ENCODE measurements at places on chromosomes 11 and 22.

- DNase-seq = no peak
Observed at GRCh38 chr11:125979511-125979910, 33.7 kb downstream of the VSIG10L2 start.

- DNase-seq = no peak
Observed at GRCh38 chr11:62445314-62445740, 26.5 kb downstream of the SCGB1A1 start.

- DNase-seq = no peak
Observed at GRCh38 chr11:87101956-87102580, 64.3 kb downstream of the TMEM135 start.

DNA sequence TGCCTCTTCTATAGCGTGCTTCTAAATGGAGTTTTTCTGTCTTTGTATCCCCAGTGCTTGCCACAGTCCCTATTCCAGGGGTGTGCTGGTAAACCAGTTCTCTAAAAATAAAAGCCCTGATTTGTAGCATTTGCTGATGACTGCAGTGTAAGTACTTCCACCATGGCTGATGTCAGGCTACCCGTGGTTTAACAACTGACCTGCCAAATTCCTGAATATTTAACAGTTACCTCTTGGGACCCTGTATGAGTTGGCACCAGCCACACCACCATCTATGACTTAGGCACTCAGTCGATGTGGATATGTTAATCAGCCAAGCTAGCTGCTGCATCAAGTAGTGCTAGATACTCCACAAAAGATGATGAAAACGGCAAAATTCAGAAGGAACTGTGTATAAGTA, 94.0 kb upstream of the MTNR1B start:
- no peak for DNase-seq

- no peak for DNase-seq
Observed at GRCh38 chr22:25131198-25131887, 68.3 kb upstream of the CRYBB3 start.

GRCh38 chr11:19453651-19454257, 213.0 kb upstream of the E2F8 start:
- no peak for DNase-seq

DNA sequence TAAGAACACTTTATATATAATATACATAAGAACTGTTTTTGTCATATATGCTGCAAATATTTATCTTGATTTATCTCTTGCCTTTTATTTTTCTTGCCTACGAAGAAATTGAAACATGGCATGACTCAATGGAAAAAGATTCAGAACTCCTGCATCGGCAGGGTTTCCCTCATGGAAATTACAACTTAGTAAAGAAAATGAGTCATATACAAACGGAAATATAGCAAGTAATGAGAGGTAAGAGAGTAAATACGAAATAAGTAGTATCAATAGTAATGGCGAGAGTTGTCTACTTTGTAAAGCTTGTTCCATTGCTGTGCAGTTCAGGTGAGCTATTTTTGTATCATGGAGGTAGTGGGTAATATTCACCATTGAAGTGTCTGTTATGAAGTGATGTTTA, 350.4 kb downstream of the DDX10 start:
- DNase-seq = no peak

All from HepG2 (cell line).